ENCODE measurements at places on chromosomes 4 and X. TPM values are rescaled to one million over a fixed set of nuclear protein-coding genes. Genes with fewer than 3 reads are reported as not detected.

DNA sequence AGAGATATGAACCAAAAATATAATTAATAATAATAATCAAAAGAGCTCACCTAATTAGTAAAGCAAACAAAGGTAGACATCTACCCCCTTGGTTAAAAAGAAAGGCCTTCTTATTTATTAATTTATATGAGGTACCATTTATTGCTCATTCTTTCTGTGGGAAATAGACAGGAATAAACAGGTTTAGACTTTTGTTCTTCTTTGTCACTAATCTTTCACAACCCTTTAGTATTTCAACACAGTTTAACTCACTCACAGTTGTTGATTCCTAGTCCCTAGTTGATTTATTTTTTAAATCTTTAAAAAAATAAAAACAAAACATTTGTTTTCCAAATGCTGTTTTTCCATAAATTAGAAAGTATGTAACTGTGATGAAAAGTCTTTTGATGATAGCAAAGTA is 5.6 kb downstream of the PPARGC1A start:
- no peak for DNase-seq

DNA sequence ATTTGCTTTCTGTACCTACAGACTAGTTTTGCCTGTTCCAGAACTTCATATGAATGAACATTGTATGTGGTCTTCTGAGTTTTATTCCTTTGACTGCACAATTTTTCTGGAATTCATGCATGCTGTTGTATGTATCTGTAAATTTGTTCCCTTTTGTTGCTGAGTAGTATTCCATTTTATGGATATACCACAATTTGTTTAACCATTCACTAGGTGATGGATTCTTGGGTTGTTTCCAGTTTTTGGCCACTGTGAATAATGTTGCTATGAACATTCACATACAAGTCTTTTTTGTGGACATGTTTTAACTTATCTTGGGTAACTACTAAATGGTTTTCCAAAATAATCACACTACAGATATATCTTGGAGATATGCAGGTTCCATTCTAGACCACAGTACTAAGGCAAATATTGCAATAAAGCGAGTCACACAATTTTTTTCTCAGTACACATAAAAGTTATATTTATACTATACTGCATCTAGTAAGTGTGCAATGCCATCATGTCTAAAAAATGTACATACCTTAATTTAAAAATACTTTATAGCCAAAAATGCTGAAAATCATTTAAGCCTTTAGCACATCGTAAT is 58.7 kb downstream of the TSPAN5 start:
- DNase-seq = no peak

GRCh38 chrX:19593690-19594089 is 78.4 kb upstream of the MAP3K15 start:
- DNase-seq = peak; percentile 11

DNA sequence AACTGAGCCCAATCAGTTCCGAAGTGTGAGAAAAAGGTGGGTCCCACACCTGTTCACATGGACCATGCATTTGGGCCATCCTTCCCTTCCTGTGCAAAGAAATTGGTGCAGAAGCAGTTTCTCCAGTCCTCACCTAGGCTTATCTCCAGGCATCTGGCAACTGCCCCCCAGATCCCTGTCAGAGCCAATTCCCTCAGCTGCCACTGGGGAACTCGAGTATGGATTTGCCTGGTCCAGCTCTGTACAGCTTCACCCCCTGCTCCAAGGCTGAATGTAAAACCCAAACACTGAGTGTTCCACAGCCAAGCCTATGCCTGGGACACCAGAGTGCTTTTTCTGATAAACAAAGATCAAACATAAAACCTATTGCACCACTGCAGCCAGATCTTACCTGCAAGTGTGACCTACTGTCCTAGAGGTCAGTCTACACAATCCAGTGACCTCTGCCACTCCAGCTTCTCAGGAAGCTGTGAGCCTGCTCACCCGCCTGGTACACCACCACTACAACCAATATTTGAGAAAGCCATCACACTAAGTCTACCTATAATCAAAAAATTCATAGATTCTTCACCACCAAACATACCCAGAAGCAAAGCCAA is 136.4 kb downstream of the STPG2 start:
- no peak for DNase-seq

DNA sequence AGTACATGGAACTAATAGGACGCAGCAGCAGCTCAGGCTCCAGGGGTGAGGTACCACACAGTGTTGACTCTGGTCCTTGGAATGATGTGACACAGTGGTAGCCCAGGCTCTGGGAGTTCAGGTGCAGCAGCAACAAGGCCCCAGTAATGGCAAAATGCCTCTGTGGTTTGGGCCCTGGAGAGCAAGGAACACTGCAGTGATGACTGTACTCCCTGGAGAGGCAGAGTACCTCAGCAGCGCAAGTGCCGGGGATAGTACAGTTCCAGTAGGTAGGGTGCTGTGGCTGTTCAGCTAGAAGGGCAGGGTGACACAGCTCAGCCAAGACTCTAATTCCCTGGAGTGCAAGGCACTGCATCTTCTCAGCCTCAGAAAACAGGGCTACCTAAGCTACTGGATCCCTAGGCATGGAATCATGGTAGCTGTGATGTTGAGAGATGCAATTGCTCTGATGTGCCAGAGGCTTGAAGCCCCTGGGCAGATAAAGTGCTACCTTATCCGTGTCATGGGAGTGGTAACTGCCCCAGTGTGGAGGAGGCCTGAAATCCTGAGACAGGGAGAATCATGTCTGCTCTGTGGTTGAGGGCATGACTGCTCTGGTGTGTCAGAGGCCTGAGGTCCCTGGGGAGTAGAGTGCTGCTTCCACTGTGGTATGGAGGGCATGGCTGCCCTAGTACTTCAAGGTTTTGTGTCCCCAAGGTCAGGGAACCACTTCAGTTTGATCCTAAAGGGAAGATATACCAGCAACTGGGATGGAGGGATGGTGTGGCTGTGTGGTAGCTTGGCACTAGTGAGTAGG is 55.2 kb downstream of the AREG start:
- DNase-seq = no peak

GRCh38 chrX:64192040-64192439 is 13.5 kb downstream of the AMER1 start:
- DNase-seq = no peak

DNA sequence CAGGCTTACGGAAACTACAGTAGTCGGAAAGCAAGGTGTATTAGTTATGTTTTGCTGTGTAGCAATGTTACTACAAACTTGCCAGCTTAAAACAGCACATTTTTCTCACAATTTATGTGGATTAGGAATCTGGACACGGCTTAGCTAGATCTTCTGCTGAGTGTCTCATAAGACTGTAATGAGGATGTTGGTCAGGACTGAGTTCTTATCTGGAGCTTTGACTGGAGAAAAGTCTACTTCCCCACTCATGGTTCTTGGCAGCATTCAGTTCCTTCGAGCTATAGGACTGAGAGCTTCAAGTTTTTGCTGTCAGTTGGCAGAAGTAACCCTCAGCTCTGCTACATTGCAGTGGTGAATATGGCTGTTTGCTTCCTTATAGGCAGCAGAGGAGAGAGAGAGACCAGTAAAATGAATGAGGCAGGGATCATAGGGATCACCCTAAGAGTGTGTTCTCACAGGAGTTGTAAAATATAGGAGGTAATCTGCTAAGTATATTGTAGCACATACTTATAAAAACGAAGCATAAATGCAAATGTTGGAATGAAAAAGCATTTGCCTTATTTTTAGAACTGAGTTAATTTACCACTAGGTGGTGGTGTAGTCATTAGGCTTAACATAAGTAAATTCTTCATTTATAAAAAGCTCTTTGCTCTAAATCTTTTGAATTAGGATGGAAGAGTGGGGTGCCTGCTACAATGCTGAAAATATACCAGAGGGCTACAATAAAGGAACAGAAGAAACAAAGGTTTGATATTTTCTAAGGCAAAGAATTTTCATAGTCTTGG is 38.6 kb downstream of the ALG13 start:
- DNase-seq = no peak

- peak; percentile 66 for DNase-seq
Observed at GRCh38 chrX:3175659-3176438, 134.6 kb downstream of the ARSF start.

DNA sequence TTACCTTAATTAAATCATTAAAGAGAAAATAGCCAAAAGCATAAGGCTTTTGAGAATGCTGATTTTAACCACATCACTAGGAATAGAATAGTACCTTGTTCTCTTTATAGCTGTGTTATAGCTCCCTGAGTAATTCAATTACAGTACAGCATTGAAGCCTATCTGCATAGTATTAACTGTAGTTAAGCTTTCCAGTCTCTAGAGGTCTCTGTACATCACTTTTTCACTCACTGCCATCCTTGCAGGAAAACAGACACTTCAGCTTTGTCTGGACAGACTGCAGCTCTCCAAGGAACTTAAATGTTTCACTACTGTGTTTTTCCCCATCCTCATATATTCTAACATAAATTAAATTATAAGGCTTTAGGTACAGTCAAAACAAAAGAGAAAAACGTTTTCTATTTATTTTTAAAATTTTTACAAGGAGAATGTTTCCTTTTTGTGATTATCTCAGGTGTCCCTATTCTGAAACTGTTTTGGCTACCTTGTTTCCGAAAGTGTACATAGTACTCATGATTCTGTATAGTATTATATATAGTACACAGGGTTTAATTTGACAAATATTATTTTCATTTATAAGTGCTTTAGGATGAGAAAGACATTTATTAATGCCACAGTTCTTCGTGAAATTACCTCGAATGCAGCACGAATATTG is 407.9 kb downstream of the PCDH18 start:
- DNase-seq = peak; percentile 48

DNA sequence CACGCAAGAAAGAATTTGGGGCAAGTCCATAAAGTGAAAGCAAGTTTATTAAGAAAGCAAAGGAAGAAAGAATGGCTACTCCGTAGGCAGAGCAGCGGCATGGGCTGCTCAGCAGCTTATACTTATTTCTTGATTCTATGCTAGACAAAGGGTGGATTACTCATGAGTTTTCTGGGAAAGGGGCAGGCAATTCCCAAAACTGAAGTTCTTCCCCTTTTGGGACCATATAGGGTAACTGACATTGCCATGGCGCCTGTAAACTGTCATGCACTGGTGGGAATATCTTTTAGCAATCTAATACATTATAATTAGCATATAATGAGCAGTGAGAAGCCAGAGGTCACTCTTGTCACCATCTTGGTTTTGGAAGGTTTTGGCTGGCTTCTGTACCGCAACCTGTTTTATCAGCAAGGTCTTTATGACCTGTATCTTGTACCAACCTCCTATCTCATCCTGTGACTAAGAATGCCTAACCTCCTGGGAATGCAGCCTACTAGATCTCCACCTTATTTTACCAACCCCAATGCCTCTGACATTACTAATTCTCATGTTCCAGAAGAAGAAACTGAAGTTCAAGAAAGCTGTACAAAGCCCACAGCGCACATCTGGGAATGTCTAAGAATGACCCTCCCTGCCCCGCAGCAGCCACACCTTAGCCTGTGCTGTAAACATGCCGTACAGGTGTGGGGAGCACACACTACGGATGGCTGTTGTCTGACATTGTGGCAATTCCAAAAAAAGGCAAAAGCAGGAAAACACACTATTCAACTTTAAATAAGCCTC is 18.6 kb downstream of the RXFP1 start:
- no peak for DNase-seq

GRCh38 chr4:67678612-67679011 is 22.3 kb downstream of the UBA6 start:
- DNase-seq = no peak

DNA sequence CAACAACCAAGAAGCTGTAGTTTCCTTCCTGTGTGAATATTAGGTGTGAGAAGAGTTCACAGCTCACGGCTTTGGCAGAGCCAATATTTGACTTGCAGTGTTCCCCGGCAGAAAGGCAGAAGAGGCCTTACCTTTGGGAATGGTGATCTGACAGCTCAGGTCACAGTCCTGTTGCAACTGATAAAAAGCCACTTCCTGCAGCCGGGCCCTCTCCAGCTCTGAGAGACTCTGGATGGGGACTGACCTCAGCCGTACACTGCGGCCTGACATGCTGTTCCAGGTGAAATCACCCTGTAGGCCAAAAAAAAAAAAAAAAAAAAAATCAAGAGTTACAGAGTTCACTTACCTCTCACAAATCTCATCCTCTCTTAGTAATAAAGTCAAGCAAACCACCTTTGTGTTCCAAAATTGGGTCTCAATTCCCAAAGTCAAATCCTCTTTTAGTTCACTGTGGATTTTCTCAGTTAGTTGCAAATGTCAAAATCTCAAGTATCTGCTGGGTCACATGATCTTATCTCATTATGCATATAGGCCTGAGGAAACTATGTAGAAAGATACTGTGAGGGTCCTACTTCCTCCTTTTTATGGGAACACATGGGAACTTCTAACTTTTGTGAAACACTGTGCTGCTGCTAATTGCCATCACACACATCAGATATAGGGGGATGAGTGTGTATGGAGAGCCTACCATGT is 38.6 kb upstream of the AMELX start:
- no peak for DNase-seq

DNA sequence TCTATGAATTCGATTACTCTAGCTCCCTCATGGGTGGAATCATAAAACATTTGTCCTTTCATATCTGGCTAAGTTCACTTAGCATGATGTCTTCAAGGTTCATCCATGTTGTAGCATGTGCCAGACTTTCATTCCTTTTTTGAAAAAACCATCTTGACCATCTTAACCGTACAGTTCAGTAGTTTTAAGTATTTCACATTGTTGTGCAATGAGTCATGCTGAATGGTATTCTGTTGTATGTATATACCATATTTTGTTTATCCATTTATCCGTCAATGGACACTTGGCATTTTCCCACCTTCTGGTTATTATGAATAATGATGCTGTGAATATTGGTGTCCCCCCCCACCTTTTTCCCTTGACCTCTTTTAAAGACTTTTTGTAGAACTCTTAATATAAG is 72.4 kb upstream of the TLR2 start:
- no peak for DNase-seq

DNA sequence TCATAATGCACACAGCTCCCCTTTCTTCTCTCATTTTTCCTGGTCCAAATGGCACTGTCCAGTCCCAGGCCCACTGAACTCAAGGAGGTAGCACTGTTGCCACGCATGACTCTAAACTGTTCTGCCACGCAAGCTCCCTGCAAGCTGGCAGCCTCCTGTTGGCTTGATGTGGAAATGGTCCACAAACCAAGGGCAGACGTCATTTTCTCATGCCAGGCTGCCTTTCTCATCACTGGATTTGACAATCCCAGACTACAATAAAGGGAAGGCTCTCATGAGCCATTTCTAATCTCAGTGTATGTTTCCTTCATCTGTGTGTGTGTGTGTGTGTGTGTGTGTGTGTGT is 22.4 kb downstream of the OTOP1 start:
- DNase-seq = no peak

- DNase-seq = no peak
Observed at GRCh38 chr4:85431156-85431555, 43.8 kb upstream of the ARHGAP24 start.

- no peak for DNase-seq
Observed at GRCh38 chrX:101774340-101774739, 114.7 kb upstream of the ARMCX2 start.

The GRIPAP1 gene
- total RNA-seq = 17.8 TPM

The ADH6 gene
- not detected for total RNA-seq

The UGT2B17 gene
- total RNA-seq = not detected

The XAGE1A gene
- not detected for total RNA-seq

The CLIC2 gene
- 0.43 TPM for total RNA-seq

The PLP1 gene
- not detected for total RNA-seq

The NXF2 gene
- total RNA-seq = not detected

The CENPE gene
- 4.3 TPM for total RNA-seq

The PHOX2B gene
- not detected for total RNA-seq

Measured in Caki2 (cell line).